ENCODE measurements at places on chromosomes 2 and 18.

- DNase-seq = no peak
Observed at GRCh38 chr2:234579231-234579962, 82.5 kb upstream of the ARL4C start.

- DNase-seq = no peak
Observed at GRCh38 chr18:12895014-12895413, 11.0 kb upstream of the PTPN2 start.

DNA sequence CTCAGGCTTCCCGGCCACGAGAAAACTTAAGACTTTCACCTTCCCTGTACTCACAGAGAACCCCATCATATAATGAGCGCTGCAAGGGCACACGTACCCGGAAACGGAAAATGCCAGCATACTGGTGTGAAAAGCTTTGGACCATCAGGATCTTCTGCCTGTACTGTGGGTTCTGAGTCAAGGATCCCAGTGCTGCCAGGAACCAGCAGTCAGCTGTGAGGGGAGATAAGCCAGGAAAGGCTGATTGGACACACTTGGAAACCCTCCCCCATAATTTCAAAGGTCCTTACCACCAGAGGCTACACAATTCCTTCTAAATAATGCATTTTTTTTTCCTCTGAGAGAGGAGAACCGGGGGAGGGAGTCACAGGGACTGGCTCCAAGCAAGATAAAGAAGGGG is 31.4 kb downstream of the CAPN13 start:
- DNase-seq = no peak

DNA sequence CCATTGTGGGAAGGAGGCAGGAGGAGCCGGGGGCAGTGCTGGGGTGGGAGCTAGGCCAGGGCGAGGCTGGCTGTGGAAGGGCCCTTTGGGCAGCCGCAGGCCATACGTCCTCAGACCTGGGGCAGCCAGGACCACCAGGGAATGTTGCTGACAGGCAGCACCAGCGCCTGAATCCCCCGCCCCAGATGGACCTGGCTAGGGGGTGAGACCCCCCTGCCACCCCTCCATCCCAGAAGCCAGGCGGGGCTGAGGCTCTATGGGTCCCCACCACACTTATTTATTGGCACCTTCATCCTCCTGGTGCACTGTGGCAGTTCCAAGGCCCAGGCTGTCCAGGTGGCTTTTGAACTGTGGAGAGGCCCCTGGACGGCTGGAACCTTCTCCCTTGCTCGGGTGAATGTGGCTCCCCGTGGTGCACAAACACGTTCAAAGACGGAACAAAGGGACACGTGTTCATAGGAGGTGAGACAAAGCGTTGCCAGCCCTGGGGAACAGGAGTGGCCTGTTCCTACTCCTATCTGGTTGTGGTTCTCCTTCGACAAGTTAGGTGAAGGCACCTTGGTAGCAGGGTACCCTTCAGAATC is 35.1 kb downstream of the RAMP1 start:
- DNase-seq = no peak

- DNase-seq = no peak
Observed at GRCh38 chr18:32507093-32507492, 36.4 kb upstream of the GAREM1 start.

GRCh38 chr2:175579646-175580045 is 398.1 kb upstream of the ATP5MC3 start:
- no peak for DNase-seq

- DNase-seq = no peak
Observed at GRCh38 chr2:39772812-39773152, 6.3 kb downstream of the THUMPD2 start.

DNA sequence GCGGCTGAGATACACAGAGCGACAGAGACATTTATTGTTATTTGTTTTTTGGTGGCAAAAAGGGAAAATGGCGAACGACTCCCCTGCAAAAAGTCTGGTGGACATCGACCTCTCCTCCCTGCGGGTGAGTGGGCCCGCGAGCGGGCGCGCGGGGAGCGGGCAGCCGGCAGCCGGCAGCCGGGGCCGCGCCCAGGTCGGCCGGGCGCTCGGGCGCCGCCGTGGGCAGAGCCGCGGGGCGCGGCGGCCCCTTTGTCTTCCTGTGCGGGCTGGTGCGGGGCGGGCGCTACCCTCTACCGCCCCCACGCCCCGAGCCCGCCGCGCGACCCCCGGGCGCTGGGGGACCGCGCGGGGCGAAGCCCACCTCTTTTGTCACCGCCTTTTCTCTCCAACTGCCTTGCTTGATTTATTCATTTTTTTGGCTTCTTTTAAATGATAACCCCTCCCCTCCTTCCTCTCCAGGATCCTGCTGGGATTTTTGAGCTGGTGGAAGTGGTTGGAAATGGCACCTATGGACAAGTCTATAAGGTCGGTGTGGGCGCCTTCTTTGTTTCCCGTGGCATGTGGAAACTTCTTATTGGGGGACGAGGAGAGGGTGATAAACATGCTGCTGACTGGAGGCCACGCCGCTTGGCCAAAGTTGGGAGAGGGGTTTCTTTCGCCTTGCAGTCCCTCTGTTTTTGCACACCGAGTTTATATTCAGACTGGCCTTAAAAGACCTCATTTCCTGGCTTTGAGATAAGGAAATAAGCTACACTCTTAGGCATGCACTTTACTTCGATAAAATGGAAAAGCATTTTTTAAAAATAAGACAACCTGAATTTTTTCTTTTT is 722 bp downstream of the MAP4K4 start:
- DNase-seq = peak; percentile 68

DNA sequence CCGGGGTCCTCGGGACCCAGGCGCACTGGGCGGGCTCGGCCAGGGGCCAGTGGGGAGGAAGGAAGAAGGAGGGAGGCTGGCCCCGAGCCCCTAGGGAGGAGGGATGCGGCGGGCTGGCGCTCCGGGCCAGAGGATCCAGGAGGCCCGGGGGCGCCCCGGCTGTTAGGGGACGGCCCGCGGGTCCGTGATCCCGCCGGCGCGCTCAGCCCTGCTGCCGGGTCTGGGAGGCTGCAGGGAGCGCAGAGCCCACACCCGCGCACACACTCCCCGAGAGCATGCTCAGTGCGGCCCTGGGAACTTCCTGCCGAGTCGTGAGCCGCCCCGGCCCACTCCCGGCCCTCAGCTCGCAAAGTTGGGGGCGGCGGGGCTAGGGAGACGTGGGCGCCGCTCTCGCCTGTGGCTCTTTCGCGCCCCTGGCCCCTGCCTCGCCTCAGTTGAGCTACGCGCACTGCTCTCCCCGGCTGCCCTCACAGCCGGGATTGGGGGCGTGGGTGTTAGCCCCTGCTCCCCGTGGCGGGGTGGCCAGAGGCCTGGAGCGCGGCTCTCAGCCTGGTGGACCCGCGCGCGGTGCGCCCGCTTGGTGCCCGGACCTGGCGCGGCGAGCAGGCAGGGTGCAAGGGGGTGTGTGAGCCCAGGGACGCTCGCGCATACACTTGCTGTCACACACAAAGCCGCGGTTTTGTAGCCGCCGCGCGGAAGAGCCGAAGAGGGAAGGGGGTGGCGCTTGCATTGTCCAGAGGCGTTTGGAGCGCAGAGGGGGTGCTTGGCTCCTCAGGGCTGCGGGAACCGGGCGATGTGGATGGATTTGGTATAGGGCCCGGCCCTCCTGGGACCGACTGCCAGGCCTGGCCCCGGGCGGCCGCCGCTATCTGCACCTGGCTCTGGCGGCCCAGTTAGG is 132.9 kb upstream of the MGAT5 start:
- peak; percentile 84 for DNase-seq

DNA sequence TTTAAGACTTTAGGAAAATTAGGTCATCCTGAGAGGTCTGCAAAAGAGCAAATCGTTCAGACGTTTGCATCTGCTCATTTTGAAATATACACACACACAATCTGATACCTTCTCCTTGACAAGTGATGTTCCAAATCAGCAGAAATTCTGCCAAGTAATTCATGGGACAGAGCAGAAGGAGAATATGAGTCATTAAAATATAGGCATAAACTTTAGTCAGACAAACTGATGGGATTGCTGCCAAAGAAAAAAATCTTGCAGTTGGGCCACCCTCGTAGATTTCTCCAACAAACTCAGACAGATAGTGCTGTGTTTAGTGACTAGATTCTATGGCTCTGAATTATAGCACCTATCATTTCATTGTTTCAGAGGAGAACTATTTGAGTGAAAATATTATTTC is 336.3 kb downstream of the NYAP2 start:
- DNase-seq = no peak

- peak; percentile 97 for DNase-seq
Observed at GRCh38 chr2:85189606-85190270, 56.5 kb downstream of the TCF7L1 start.

DNA sequence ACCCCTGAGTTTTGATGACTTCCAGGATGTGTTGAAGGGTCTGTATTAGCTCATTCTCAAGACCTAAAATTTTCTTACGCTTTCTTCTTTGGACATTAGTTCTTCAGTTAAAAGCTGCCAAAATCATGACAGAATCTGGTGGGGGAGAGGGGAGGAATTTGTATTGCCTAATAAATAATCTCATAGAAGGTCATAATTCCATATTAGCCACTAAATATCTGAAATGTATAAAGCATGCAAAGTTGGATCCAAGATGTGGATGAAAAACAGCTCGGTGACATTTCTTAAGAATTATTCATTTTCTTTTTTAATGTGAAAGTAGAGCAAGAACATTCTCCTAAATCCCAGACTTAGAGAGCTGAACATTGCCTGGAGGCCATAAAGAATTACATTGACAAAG is 120.1 kb downstream of the MMADHC start:
- no peak for DNase-seq

- DNase-seq = no peak
Observed at GRCh38 chr2:156064540-156064939, 268.0 kb downstream of the NR4A2 start.

DNA sequence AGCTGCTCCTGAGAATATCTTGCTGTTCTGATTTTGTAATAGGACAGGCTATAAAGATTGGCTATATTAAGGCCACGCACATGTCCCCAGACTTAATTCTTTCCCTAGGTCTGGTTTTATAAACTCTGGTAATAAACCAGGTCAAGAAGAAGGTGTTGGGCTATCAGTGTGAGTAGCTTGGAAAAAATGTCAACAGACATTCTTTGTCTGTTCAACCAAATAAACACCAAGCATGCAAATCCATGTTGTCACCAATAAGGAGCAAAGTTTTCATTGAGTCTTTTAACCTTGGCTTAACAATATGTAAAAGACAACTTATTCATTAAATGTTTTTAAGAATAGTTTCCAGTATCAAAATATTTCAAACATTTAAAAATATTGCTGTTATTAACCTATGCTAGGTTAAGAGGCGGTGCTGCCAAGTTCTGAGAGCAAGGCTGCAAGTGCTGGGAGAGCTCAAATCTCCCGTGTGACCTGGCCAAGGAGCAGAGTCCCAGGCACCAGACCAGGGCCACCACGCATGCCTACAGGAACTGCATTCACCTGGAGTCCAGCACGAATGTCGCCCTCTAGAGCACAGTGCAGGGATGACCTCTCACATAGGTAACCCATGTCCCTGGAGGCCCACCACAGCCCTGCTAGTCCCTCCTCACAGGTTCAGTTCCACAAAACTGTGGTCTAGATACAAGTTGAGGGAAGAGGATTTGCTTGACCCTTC is 120.5 kb upstream of the POU3F3 start:
- DNase-seq = peak; percentile 60

DNA sequence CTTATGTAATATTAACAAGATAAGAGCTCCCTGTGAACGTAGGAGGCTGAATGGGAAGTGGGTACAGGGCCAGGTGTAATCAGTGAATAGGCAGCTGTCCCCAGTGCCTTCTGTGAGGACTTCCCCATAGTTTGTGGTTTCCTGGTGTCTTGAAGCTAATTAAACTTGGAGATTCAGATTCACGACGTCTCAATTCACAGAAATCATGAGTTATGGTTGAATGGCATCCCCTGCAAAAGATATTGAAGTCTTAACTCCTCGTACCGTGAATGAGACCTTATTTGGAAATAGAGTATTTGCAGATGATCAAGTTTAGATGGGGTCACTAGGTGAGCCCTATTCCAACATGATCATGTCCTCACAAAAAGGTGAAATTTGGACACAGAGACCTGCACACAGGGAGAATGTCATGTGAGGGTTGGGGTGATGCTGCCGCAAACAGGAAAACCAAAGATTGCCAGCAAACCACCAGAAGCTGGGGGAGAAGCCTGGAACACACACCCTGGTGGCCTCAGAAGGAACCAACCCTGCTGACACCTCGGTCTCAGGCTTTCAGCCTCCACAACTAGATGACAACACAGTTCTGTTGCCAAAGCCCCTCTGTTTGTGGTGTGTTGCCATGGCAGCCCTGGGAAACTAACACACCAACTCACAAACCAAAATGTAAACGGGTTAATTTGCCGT is 13.2 kb downstream of the ARL4C start:
- DNase-seq = peak; percentile 15

DNA sequence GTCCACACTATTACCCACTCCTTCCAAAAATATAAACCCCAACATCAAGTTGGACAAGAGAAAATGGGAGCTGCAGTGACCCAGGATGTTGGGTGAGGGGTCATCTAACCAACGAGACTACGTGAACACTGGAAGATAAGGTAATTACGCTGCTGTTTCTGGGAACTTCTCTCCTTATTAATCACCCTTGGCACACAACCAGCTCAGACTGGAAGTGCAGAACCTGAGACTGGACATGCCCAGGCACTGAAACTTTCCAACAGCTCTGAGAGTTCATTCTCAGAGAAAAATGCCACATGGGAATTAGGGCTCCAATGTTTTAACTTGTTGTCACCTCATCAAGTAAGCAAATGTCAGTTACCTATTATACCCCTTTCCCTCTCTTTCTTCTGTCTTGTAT is 135.3 kb downstream of the CCDC148 start:
- no peak for DNase-seq

DNA sequence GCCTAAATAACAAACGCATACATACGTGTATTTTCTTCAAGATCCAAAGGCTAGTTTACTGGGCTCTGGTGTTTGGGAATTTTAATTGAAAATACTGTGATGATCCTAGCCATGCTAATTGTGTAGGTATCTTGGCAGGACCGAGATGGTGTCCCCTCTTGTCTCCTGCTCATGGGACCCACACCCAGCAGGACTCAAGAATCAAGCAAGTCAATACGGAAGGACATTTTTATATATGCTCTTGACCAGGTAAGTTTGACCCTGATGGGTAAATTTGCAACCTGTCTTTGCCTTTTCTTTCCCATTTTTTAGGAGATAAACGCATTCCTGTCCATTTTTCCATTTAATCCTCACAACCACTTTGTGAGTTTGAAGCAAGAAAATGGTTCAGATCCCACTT is 111.8 kb upstream of the MYCN start:
- no peak for DNase-seq

DNA sequence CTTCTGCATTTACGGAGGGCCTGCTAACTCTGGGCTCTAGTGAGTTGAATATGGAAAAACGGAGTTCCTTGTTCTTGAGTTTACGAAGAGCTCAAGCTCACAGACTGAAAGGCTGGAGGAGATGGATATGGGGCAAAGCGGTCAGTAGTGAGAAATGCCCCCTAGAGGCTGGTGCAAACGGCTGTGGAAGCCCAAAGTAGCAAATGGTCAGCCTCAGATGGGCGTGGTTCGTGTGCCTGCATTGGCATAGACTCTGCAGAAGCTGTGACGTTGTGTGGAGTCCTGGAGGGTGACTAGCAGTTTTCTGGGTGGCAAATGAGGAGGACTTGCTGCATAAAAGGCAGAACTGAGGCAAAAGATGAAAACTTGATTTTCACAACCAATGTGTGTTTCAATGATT is 93.6 kb upstream of the TWIST2 start:
- DNase-seq = no peak

GRCh38 chr2:202317080-202317857 is 51.7 kb downstream of the NOP58 start:
- DNase-seq = no peak
